Nasal cavity respiratory epithelium epithelial cell of viscerocranial mucosa (primary cell): ENCODE measurements at places on chromosomes 1 and 21. TPM values are rescaled to one million over a fixed set of nuclear protein-coding genes. Genes with fewer than 3 reads are reported as not detected.

VAV3 gene
- total RNA-seq: 4.3 and 8.2 TPM in 2 replicates

RGS7 gene
- total RNA-seq: not detected in 2 replicates

KRTAP19-1 gene
- total RNA-seq: not detected in 2 replicates

VSIG8 gene
- 0.34 TPM in 1 of 2 replicates, not detected in the other for total RNA-seq

APOBEC4 gene
- total RNA-seq: not detected in 2 replicates

RNF19B gene
- total RNA-seq: 40.3 and 46.7 TPM in 2 replicates
